Inflammatory macrophage treated with lipopolysaccharide for 4 hours (primary cell): ENCODE measurements at places on chromosomes 13 and 19.

GRCh38 chr19:7638802-7639465, 2.0 kb downstream of the STXBP2 start:
- no peak for DNase-seq

GRCh38 chr19:29873024-29873800, 61.4 kb downstream of the CCNE1 start:
- peak; percentile 15 for DNase-seq

DNA sequence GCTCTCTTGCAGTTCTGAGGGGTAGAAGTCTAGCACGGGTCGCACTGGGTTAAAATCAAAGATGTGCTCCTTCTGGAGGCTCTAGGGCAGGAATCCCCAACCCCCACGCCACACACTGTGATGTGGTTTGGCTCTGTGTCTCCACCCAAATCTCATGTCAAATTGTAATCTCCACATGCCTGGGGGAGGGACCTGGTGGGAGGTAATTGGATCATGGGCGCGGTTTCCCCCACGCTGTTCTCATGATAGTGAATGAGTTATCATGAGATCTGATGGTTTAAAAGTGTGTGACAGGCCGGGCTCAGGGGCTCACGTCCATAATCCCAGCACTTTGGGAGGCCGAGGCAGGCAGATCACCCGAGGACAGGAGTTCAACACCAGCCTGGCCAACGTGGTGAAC, 26.6 kb upstream of the CALM3 start:
- DNase-seq = peak; percentile 75

- no peak for DNase-seq
Measured at GRCh38 chr13:110929104-110929777, 14.4 kb upstream of the ANKRD10 start.

DNA sequence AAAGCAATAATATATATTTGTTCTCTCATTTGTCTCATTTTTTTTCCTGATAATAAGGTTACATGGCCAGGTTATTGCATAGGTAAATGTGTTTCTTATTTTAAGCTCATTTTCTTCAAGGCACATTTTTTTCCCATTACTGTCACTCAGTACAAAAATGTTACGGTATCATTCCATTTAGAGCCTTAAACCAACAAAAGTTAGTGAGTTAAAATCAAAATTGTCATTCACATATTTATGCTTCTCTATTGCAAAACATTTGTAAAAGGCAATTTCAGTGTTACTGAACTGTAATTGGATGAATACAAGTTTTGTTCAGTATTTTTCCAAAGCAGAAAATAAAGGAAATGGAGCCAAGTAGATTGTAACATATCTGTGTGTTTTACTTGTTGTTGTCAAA, 117.6 kb upstream of the MAB21L1 start:
- DNase-seq = no peak

- DNase-seq = peak; percentile 55
Measured at GRCh38 chr13:75372517-75372916, 109.5 kb downstream of the TBC1D4 start.

GRCh38 chr13:98523455-98524102, 53.3 kb downstream of the STK24 start:
- DNase-seq = no peak

DNA sequence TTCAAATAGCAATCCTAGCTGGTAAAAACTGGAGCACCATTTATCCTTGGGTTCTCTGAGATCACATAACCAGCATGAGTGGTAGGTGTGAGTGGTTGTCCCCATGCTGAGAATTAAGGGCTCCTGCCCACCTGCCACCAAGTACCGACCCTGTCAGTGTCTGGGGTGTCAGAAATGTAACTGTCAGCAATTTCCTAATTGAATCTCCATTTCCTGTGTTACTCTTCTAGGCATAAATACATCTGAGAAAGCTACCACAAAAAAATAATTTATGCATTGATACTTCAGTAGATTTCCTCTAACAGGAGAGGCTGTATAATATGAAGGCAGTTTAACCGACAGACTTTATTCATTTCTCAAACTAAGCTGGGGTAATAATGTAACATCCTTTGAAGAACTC, 25.1 kb downstream of the CPB2 start:
- DNase-seq = no peak

GRCh38 chr13:99913167-99913566, 58.4 kb downstream of the ZIC5 start:
- DNase-seq = no peak

DNA sequence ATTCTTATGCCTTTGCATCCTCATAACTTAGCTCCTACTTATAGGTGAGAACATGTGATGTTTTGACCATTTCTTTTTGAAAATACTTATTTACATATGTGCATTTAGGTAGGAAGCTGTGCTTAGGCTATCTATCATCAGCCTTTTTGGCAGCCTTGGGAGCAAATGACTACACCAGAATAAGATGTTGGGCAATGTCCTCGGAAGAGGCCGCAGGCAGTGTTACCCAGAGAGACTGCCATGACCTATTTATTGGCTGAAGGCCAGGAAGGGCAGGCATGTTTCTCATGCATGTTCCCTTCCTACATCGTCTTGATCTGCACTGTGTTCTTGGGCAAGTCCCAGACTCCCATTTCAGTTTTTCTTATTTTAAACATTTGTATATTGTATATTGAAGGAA, 122.3 kb downstream of the B3GLCT start:
- no peak for DNase-seq

GRCh38 chr19:33988601-33989000, 183.7 kb upstream of the LSM14A start:
- no peak for DNase-seq

DNA sequence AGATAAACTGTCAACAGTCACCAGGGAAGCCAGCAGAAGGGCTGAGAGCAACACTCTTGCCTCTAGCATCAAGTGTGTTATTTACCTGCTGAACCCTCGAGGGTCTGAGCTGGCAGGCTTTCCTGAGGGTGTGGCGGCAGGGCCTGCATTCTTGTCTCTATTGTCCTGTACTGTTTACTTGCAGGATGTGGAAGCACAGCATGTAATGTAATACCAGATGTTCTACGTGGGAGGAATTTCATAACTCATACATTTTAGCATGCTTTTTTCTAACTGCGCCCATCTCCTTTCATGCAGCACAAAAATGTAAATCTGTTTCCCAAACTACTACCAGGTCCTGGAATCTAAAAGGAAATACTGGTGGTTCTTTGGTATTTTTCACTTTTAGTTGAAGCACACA, 153.1 kb downstream of the RGCC start:
- DNase-seq = peak; percentile 41
